ENCODE measurements at places on chromosomes 1 and 21.
A peak's percentile ranks its signal among the peaks of the same experiment; 100 is the strongest.

GRCh38 chr21:24225431-24225830, 1381.8 kb downstream of the MRPL39 start:
- no peak for DNase-seq

GRCh38 chr1:199815947-199816346, 211.6 kb upstream of the NR5A2 start:
- DNase-seq, result no peak

DNA sequence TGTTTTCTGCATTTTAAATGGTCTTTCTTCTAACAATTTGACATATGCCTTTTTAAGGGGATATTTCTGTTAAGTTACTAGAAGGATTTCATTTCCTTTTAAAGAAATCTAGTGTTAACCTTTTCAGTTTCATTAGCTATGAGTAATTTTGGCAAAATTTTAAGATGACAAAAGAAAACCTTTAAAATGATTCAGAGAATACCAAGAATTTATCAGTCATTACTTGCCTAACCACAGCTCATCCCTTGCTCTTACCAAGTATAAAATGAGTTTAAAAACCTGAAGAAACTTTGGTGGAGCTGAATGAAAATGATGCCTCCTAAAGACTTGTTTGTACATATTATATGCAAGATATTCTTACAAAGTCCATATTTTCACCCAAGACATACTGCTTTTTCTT, 101.7 kb downstream of the NEK7 start:
- no peak for DNase-seq

- DNase-seq, result no peak
Measured at GRCh38 chr1:19429611-19430010, 55.7 kb downstream of the CAPZB start.

DNA sequence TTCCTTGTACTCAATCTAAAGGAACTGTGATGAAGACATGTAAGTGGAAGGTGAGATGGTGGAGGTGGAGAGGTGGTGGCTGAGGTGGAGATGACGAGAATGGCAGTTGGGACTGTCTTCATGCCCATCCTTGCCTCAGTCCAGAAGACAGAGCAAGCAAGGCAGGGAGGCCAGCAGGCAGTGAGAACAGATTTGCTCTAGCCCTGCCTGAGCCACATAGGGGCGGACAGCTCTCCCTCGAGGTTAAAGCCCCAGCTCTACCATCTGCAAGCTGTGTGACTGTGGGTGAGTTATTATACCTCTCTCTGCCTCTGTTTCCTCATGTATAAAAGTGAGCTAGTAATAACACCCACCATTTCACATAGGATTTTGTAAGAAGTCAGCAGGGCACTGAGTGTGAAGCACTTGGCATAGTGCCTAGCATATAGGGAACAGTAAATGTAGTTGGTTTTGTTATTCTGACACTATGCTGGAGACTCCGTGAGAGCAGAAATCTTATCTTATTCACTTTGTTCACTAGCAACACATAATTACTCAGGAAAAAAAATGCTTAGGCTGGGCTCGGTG, 4.8 kb upstream of the FAM110D start:
- no peak for DNase-seq

- DNase-seq, result no peak
Measured at GRCh38 chr1:31703431-31704270, at the start of gene COL16A1. COL16A1 (minus strand) TSS chr1:31704017; CDS start chr1:31702193, 1,824 bp downstream.

GRCh38 chr1:200228486-200228885, 181.3 kb downstream of the ZNF281 start:
- DNase-seq, result no peak

- peak; percentile 52 for DNase-seq
Measured at GRCh38 chr1:52403566-52404115, 582 bp downstream of the ORC1 start.

DNA sequence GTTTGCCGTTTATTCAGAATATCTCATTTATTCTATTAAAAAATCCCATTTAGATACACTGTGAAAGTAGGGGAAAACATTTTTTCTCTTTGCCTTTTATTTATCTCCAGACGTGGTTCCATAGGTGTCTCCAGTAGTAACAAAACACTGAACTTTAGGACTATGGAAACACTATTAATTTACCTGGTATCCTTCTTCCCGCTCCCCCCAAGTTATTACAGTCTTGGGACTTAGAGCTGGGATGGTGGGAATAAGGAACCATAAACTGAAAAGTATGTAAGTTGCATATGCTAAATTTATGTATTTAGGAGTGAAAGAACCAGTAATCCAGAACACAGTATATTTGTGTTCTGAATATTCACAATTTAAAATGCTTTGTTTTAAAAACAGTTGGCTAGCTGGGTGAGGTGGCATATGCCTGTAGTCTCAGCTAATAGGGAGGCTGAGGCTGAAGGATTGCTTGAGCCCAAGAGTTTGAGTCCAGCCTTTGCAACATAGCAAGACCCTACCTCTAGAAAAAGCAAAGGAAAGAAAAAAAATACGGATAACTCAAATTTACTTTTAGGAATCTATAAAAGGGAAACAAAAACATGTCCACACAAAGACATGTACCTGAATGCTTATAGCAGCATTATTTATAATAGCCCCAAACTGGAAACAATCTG, 3.1 kb downstream of the DNAJB4 start:
- DNase-seq, result no peak

DNA sequence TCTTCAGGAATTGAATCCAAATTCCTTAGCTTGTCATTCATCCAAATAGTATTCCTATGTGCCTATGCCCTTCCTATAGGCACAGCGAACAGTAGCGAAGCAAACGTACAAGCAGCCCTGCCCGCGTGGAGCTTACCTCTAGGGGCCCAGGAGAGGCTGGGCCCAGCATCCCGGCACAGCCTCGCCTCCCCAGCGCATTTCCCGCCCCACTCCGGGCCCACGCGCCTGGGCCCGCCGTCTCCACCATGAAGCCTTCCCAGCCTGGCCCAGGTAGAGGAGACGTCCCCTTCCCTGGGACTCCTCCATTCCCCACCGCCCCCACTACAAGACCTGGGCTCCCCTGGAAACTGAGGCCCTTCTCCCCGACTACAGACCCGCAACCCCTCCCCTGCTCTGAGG, 245 bp upstream of the TMEM269 start:
- no peak for DNase-seq

DNA sequence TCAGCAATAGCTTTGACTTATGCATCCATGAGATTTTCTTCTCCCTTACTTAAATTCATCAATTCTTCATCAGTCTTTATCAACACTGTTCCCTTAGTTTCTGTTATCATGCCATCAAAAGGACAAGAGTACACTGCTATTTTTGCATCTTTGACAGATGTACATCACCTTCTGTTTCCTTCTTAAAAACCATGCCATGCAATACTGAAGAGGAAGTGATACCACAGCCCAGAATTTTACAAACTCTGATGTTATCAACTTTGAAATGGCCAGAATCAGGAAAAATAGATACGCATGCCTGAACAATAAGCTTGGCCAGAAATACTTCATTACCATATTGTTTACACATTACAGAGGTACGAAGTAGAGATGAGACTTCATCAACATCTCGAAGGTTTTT, 21.1 kb downstream of the FMO5 start:
- no peak for DNase-seq

DNA sequence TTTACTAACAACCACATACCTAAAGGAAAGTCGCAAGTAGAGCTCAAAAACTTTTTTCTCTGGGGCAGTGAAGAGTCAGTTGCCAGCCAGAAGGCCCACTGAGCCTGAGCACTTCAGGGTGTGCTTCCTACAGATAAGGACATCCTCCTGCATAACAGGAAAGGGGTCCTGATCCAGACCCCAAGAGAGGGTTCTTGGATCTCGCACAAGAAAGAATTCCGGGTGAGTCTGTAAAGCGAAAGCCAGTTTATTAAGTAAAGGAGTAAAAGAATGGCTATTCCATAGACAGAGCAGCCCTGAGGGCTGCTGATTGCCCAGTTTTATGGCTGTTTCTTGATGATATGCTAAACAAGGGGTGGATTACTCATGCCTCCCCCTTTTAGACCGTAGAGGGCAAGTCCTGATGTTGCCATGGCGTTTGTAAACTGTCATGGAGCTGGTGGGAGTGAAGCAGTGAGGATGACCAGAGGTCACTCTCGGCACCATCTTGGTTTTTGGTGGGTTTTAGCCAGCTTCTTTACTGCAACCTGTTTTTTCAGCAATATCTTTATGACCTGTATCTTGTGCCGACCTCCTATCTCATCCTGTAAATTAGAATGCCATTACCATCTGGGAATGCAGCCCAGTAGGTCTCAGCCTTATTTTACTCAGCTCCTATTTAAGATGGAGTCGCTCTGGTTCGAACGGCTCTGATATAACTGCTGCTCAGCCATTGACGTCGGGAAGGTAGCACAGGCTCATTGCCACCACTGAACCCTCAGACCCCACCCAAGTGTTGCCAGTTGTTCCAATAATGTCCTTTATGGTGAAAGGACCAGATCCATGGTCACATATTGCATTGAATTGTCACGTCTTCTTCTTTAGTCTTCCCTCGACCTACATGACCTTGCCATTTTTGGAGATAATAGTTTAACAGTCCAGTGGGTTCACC, 96.6 kb upstream of the ERRFI1 start:
- no peak for DNase-seq

DNA sequence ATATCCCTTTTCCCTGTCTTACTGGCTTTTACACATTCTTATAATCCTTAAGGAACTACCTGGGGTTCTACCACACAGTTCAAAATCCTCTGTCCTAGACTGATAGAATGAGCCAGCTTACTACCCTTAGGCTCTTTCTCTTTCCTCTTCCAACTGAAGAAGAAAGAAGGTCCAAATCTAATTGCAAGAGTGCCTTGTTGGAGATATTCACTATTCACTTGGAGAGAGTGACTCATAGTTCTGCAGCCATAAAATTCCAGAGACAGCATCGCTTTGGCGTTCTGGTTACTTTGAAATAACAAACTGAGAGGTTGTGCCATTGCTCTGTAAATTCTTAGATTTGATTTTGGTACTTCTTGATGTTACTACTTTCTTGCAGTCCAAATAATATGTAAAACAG, 4.2 kb downstream of the CADM3 start:
- no peak for DNase-seq

- DNase-seq, result no peak
Measured at GRCh38 chr21:39681257-39681656, 63.7 kb upstream of the IGSF5 start.

- DNase-seq, result no peak
Measured at GRCh38 chr1:242836423-242836822, 311.9 kb upstream of the PLD5 start.

- no peak for DNase-seq
Measured at GRCh38 chr1:22584001-22584562, 20.8 kb downstream of the EPHA8 start.

GRCh38 chr21:30116479-30116878, 50.1 kb downstream of the CLDN17 start:
- DNase-seq, result no peak

GRCh38 chr1:165877411-165877810, 50.0 kb downstream of the UCK2 start:
- DNase-seq, result no peak

GRCh38 chr1:31977385-31978131, 36.1 kb upstream of the KHDRBS1 start:
- no peak for DNase-seq

- DNase-seq, result no peak
Measured at GRCh38 chr1:153546371-153546770, 765 bp upstream of the S100A4 start.

GRCh38 chr1:92736395-92736794, 48.5 kb downstream of the EVI5 start:
- DNase-seq, result no peak

DNA sequence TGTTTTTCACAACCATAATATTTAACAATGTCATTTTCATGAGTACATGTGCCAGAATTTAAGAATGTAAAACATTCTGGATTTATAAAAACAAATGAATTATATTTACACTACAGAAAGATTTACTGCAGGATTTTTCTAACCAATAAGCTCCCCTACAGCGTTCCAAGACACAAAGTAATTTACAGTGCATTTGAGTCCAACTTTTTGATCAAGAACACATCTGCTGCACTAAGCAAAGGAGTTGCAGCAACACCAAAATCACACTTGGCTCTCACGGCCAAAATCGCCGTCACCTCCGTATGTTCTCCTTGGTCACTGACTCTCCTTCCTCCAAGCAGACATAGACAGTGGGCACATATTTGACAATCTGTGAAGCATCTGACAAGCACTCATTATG, 7.7 kb downstream of the VPS26C start:
- DNase-seq, result no peak

GRCh38 chr1:7259955-7260354, 474.7 kb downstream of the CAMTA1 start:
- DNase-seq, result no peak

GRCh38 chr1:165531021-165531420, 12.8 kb upstream of the LRRC52 start:
- DNase-seq, result no peak

DNA sequence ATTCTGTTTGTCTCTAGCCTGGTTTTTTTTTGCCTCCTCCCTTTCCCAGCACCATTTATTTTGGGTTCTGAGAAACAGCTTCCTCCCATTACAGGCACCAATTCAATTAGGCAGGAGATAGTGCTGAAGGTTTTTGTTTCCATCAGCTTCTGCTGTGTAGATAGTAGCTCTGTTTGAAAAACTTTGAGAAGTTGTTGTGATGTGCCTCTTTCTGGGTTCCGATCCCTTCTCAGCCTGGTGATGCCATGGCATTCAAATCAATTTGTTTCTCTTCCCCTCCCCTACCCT, 109.0 kb downstream of the NFIA start:
- DNase-seq, result no peak

- no peak for DNase-seq
Measured at GRCh38 chr1:21707086-21707840, 38.1 kb upstream of the RAP1GAP start.

GRCh38 chr1:31768939-31769704, 5.0 kb upstream of the ADGRB2 start:
- no peak for DNase-seq

- no peak for DNase-seq
Measured at GRCh38 chr1:10386761-10387676, 11.8 kb upstream of the PGD start.

DNA sequence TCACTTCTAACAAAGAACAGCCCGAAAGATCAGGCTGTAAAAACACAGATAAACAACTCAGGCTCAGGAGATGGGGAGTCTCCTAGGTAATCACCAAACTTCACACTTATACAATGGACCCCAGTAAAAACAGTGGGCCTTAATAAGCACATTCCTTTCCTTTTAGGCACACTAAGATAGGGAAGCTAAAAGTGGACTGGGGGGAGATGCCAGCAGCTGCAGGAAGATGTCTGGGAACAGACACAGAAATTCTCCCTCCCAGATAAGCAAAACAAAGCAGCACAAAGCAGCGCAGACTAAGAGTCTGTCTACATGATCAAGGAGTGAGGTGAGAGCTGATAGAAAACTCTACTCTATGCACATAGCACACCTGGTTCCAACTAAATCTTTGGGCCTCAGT, 29.0 kb upstream of the CTBS start:
- DNase-seq, result no peak

DNA sequence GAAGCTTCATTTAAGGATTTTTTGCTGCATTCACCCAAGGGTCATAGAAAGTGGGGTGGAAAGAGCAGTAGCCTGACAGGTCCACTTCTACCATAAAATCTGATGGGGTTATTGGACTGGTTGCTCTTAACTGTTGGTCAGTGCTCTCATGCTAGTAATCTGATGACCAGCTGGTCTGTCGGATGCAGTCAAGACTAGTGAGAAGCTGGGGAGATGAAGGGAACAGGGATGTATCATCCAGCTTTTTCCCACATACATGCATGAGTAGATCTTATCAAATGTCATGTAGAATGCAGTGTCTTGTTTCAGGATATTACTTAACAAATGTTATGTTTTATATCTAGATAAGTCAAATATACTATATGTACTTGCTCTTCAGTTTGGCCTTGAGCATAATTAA, 11.1 kb downstream of the ATP1B1 start:
- no peak for DNase-seq

Data from NK-92 treated with Interleukin-12 subunit alpha and Interleukin-12 subunit beta, amount 100 ng/mL, for 24 hours (cell line).